Activated CD8-positive, alpha-beta T cell treated with anti-CD3 and anti-CD28 coated beads for 36 hours (primary cell): ENCODE measurements at places on chromosomes 12 and 14.

DNA sequence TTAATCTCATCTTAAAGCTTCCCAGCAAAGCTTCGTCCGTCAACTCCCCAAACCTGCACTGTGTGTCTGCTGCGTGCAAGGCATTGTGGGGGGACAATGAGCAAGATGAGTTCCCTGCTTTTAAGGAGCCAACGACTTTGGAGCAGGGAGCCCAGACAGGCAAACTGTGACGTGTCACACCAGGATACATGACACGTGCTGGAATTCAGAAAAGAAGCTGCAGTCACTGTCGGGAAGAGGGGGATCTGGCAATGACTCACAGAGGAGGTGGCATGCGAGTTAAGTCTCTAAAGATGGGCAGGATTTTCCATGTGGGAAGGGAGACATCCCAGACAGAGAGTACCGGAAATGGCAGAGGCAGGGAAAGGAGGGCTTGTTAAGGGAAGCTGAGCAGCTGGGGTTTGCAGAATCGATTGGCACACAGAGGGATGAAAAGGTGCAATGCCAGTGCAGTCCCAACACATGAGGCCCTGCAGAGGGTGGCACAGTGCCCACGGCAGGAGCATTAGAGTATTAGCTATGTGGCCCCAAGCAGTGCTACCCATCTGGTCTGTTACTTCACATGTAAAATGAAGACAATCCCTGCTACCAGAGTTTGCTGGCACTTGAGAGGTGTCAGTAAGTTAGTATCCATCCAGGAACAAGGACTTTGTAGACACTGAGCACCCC lies 52.9 kb downstream of the SETD3 start:
- DNase-seq: no peak

GRCh38 chr12:25585021-25585523 lies 32.0 kb upstream of the LMNTD1 start:
- no peak for DNase-seq

GRCh38 chr14:68246074-68246785 lies 426.7 kb downstream of the RAD51B start:
- DNase-seq: no peak

DNA sequence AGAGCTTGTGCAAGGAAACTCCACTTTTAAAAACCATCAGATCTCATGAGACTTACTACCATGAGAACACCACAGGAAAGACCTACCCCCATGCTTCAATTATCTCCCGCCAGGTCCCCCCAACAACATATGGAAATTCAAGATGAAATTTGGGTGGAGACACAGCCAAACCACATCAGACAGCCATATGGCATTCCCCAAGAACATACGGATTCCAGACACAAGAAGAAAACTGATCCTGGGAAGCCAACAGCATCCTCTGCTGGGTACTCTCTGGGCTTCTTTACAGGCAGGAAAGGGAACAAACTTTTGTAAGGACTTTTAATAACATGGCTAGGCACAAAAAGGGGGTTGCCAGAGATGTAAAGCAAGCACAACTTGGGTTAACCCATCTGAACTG lies 127.2 kb downstream of the TMEM132C start:
- DNase-seq: no peak

DNA sequence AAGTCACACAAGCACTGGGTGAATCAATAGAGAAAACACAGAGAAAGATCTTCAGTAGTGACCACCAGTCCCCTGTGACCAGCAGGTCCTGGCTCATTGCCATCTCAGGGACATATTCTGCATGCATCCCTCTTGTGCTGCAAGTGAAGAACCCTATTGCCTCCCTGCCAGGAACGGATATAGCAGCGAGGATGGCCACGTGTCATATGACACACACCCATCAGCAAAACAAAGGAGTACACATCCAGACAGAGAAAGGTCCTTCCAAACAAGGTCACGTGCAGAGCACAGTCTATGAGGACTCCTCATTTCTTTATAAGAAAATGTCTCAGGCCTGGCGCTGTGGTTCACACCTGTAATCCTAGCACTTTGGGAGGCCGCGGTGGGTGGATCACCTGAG lies 638.4 kb downstream of the FLRT2 start:
- DNase-seq: no peak

- DNase-seq: no peak
Measured at GRCh38 chr12:25677232-25677937, 124.3 kb upstream of the LMNTD1 start.

DNA sequence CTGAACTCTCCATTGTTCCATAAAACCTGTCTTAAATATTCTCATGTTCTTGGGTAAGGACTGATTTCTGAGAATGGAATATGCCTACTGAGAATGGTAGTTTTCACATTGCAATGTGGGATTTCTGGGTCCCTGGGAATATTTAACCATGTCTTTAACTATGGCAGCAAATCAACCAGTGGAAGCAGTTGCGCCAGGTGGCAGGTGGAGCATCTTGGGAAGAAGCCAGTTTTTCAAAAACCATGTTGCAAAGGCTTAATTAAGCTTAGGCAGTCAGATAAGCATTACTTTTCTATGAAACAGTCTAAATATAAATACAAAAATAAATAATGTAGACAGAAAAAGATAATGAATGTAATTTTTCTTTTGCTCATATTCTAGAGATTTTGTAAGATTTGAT lies 448.1 kb downstream of the ADAMTS20 start:
- DNase-seq: no peak

- no peak for DNase-seq
Measured at GRCh38 chr12:66852765-66853164, 173.9 kb upstream of the GRIP1 start.

GRCh38 chr12:116210762-116211161 lies 66.7 kb downstream of the MED13L start:
- DNase-seq: no peak

DNA sequence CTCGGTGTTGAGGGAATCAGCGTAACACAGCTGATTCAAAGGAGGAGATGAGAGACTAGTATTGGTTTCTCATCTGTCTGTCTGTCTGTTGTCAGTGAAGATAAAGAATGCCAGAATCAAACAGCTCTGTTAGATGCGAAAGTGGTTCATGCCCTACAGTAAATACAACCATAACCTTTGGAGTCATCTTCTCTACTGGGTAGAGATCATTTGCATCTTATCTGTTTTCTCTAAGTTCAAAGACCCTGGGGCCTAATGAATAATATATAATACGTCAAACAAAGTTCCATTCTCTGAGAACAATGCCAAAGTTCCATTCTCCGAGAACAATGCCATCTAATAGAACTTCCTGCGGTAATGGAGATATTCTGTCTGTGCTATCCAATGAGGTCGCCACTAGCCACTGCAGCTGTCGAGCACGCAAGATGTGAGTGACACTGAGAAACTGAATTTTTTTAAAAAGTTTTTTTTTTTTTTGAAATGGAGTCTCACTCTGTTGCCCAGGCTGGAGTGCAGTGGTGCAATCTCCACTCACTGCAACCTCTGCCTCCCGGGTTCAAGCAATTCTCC lies 6.6 kb downstream of the IL31 start:
- DNase-seq: no peak

DNA sequence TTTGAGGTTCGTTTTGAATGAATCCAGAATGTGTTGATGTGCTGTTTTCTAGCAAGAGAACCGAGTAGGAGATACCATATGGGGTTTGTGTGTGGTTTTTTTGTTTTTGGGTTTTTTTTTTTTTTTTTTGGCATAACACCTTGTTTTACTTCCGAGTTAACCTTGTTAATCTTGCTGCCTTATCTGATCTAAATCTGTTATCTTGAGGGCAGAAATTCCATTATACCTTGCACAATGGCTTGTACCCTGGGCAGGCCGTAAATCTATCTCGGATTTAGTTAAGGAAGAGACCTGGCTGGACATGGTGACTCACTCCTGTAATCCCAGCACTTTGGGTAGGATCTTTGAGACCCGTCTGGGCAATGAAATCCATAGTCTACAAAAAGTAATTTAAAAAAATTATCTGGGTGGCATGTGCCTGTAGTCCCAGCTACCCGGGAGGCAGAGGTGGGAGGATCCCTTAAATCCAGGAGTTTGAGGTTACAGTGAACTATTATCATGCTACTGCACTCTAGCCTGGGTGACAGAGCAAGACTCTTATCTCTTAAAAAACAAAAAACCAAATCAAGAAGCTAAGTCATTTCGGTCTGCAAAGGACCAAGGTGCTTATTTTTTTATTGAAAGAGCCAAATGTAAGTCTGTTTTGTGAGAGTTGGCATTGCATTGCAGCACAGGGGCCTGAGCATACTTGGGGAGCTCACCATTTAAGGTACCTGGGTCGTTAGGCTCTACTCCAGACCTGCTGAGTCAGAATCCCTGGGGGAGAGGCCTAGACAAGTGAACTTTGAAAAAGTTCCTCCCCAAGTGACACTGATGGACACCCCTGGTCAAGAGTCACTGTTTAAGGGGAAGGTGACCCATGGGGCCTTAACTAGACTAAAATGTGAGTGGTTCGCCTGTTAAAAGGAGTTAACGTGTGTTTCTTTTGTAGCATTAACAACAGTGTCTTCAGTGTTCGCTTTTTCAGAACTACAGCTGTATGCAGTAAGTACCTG lies 6.7 kb downstream of the DLST start:
- DNase-seq: no peak

DNA sequence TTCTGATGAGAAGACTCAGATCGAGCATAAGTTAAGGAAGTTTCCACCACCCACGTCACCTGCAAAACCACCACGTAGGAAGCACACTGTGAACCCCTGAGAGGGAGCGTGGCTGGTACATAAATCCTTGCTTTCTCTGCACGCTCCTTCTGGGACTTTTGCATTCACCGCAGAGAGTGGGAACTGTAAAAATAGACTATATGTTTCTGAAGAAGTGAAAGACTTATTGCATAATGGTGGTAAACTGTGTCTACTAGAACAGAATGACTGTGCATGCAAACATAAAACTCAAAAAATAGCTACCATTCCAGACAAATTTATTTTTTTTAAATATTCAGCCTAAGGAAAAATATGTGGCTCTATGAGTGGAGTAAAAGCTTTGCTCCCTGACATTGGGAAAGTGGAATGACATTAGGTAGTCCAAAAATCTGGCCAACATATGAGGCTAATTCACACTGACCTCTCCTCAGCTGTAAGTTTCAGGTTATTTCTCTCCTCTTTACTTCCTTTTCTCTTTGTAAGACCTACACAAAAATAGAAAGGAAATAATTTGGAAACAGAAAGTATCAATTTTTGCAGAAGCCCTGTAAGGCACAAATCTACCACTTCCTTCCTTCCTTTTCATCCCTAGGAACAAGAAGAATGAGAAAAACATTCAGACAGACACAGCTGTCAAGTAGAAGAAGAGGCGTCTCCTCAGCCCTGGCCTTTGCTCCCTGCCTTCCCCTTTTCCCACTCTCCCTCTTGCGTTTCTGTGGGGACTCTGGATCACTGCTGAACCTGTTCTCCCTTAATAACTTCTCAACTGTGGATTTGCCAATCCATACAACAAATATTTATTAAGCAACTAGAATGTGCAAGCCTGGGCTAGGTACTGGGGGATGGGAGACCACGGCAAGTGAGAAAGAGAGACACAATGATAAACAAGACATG lies 264.3 kb upstream of the FOXN3 start:
- peak; percentile 83 for DNase-seq

- DNase-seq: no peak
Measured at GRCh38 chr14:68241862-68242487, 422.4 kb downstream of the RAD51B start.

GRCh38 chr14:78254911-78255461 lies 84.8 kb downstream of the NRXN3 start:
- peak; percentile 58 for DNase-seq

- no peak for DNase-seq
Measured at GRCh38 chr12:67853204-67853603, 136.0 kb upstream of the IFNG-AS1 start.

GRCh38 chr12:19979584-19979983 lies 388.8 kb upstream of the PDE3A start:
- DNase-seq: no peak

DNA sequence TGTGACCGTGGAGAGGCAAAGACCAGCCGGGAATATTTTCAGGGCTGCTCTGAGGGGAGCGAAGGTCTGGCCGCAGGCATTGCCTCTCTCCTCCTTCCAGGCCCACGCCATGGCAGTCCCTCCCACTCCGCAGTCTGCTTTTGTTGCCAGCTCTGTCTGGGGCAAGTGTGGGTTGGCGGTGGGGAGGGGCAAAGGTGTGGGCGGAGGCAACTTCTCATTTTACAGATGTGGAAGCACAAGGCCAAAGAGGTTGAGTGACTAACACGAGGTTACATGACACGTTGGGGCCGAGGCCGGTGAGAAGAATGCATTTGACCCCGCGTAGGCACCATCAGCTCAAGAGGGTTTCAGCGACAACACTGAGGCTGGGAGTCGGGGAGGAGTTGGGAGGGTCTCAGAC lies 6.1 kb upstream of the FAIM2 start:
- DNase-seq: peak; percentile 37

DNA sequence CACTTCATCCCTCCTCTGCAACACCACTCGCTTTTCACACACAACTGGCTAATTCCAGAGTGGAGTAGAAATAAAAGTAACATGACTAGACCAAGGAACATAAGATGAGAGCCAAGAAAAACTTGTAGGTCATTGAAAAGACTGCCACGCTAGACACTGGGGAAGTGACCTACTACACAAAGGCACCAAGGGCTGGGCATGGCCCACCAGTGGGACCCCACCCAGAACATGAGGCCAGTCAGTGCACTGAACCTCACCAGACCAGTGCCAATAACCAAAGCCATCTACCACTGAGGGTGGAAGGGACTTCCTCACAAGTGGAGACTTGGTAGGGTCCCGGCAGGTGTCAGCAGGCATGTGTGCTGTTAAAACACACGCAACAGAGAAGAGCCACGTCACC lies 19.7 kb downstream of the FBLN5 start:
- no peak for DNase-seq

- DNase-seq: no peak
Measured at GRCh38 chr14:76837524-76837923, 11.3 kb downstream of the LRRC74A start.

DNA sequence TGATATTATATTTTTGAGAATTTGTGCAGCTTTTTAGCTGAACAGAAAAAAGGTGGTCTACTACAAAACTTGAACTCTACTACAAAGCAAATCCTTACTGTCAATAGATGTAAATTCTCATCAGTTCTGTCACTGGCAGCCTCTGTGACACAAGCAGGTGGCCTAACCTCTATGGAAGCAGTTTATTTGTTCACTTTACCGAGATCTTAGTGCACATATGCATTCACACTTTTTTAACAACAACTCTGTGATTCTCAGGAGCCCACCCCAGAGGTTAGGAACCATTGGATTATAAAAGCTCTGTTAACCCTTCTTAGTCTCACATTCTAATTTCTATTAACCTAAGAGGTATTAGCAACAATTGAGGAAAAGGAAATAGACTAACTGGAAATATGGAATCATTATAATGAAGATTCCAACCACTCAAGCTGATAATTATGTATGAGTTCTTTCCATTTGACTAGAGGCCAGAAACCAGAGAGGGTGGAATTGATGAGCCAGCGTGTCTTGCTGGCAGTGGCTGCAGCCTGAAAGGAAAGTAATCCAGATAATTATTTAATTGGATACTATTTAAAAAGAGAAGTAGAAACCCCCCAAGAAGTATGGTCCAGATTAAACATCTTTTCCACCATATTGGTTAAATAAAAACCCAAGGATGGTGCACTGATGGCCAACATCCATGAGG lies 451.1 kb downstream of the TMEM117 start:
- no peak for DNase-seq

DNA sequence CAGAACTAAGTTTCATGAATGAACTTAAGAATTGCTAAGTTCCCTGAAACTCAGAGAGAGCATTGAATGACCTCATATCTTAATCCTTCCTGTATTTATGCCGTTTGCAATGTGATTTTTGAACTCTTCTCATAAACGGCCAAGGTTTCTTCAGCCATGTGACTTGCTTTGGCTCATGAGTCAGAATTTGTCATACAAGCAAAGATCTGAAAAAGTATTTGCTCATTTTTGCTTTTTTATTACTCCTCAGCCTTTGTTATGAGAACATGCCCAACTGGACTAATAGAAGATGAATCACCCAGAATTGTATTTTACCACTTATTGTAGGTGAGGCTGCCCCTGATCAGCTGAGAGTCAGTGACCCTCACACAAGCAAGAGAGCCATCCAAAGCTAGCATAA lies 693.8 kb downstream of the BCL11B start:
- no peak for DNase-seq
